ENCODE measurements at places on chromosomes 2 and 18. TPM values are rescaled to one million over a fixed set of nuclear protein-coding genes. Genes with fewer than 3 reads are reported as not detected.

Gene CHRND
- total RNA-seq, result not detected

Gene BOLL
- total RNA-seq, result not detected

Gene KCNF1
- total RNA-seq, result not detected

Gene AMER3
- total RNA-seq, result not detected

Gene DSG2
- total RNA-seq, result 5.4 TPM

Gene ALPP
- total RNA-seq, result not detected

Gene G6PC2
- total RNA-seq, result not detected

Gene C1GALT1C1L
- total RNA-seq, result 1.8 TPM

Gene DSC3
- 0.26 TPM for total RNA-seq

Gene ZNF396
- 4.5 TPM for total RNA-seq

Gene ASPRV1
- total RNA-seq, result 0.54 TPM

Gene MC5R
- total RNA-seq, result not detected

Gene SCLY
- total RNA-seq, result 11.2 TPM

Gene SYT4
- total RNA-seq, result not detected

Gene HOXD13
- 0.13 TPM for total RNA-seq

Gene ANKRD30B
- not detected for total RNA-seq

Gene ANKRD12
- total RNA-seq, result 56.9 TPM

Gene SPDYA
- total RNA-seq, result 1.3 TPM

Gene PKP4
- total RNA-seq, result 30.6 TPM

Gene PUS10
- 10.5 TPM for total RNA-seq

Gene SOWAHC
- 29.5 TPM for total RNA-seq

Gene GALNT3
- total RNA-seq, result 1.2 TPM

Gene NT5DC4
- total RNA-seq, result not detected

Gene FBXO41
- total RNA-seq, result 1.4 TPM

Gene UCN
- 1.4 TPM for total RNA-seq

Gene KCNG2
- total RNA-seq, result not detected

Gene CLEC4F
- total RNA-seq, result not detected

Gene PLA2R1
- total RNA-seq, result 30.1 TPM

Gene KLF7
- total RNA-seq, result 25.5 TPM

Gene RESP18
- total RNA-seq, result not detected

Gene ZNF385B
- total RNA-seq, result 13.5 TPM
